ENCODE measurements at places on chromosomes 5 and 9.

DNA sequence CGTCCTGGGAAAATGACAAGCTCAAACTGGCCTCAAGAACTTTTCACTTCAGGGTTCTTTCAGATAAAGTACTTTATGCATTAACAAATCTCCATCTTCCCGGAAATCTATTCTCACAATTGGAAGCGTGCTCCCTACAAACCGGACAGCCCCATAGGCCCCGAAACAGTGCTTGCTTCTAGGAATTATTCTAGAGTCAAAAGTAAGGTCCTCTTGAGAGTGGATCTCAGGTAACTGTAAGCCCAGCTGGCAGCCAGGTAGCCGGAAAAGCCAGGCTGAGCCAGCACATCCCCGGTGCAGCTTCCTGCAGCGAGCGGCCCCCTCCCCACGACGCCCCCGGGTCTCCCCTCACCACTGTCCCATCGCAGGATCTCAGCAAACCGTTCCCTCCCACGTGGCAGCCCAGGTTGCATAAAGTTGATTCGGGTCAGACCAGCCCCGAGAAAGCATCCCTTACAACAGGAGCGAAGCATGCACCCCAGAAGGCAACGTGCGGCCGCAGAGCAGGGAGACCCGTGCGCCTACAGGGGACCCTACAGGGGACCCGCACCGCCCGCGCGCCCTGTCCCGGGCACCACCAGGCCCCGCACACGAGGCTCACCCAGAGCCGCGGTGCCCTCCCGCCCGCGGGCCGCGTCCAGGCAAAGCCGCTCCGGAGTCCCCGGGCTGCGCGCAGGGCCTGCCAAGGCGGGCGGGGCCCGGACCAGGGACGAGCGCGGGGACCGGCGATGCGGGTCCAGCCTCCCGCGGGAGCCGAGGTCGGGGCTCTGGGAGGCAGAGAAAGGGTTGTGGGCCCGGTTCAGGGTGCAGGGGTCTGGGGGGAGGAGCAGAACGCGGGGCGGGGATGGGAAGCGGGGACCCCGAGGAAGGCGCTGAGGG is 920 bp downstream of the LPCAT1 start:
- peak; percentile 7 for DNase-seq

DNA sequence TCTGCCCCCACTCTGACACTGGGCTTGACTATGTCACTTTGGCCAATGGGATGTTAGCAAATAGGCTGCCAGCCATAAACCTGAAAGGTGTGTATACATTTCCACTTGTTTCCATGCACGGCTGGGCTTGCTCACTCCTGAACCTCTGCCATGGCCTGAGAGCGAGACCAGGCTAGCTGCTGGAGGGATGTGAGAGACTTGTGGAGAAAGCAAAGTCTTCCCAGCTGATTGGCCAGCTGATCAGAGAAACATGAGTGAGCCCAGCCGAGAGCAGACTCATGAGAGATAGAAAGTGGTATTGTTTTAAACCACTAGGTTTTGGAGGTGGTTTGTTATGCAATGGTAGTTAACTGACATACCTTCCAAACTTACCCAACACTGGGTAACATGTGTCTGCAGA is 13.9 kb downstream of the FAM193B start:
- no peak for DNase-seq

- DNase-seq: no peak
Measured at GRCh38 chr5:14193496-14193895, 50.4 kb downstream of the TRIO start.

GRCh38 chr5:39015743-39016586 is 58.2 kb downstream of the RICTOR start:
- no peak for DNase-seq

- DNase-seq: no peak
Measured at GRCh38 chr5:61321669-61322068, 10.4 kb upstream of the ZSWIM6 start.

DNA sequence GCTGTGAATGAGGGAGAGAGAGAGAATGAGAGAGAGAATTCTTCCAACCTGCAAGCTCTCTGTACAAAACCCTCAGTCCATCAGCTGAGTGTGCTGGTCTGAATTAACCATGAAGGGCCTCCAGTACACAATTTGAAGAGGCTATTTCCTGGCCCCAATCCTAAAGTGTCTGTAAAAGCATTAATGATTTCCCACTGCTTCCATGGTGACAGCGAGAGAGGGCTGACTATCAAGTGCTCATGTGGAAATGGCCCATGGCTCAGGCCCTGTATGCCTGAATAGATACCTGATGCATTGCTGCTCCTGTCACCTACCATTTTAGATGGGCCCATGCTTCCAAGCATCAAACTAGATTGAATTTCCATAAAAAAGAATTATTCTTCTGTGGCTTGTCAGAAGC is 592.4 kb downstream of the KIF4B start:
- DNase-seq: peak; percentile 89

GRCh38 chr5:863244-863805 is 12.5 kb upstream of the ZDHHC11 start:
- no peak for DNase-seq

DNA sequence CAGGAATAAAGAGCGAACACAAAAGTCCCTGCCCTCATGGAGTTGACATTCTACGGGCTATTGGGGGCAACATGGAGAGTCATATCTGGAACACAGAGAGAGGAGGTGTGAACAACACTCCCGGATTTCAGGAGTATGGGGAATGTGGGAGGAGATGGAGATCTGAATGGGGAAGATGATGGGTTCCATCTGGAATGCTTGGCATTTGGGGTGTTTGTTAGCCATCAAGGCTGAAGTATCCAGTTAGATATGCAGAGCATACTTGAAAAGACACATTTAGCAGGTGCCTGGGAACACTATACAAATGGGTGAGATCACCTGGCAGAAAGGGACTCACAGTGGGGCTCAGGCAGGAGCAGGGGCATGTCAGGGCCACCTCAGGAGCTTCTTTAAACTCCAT is 61.1 kb downstream of the EGFLAM start:
- no peak for DNase-seq

- DNase-seq: no peak
Measured at GRCh38 chr5:96909435-96909834, 26.4 kb upstream of the LNPEP start.

GRCh38 chr5:997001-997474 is 11.6 kb upstream of the NKD2 start:
- DNase-seq: no peak

- no peak for DNase-seq
Measured at GRCh38 chr5:170606941-170607340, 103.1 kb downstream of the KCNIP1 start.

DNA sequence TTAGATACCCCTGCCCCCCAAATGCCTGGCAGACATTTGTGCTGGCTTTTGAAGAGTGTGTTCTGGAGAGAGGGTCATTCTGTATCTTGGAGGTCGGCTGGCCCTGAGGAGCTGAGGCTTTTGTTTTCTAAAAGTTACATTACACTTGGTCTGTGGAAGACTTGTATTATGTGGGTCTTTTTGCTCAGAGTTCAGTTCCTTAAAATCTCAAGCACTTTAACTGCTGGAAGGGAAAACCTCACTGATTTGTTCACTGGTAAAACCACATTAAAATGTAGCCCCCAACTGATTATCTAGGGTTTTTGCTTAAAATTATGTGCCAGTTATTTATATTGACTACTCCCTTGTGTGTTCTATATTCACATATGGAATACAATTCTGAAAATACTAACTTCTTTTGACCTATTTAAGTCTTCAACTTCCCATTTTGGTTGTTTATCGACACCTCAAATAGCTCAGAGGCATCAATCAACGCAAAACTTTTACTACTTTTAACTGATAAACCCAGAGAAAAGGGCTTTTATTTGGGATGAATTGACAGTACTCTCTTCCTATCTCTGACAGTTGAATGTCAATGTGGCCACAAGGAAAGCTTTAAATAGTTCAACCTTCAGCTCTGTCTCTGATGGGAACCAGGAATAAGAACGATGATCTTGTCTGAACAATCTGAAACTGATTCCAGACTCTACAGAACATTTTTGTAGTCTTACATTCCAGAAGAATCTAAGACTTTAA is 54.0 kb upstream of the MAP3K1 start:
- no peak for DNase-seq

DNA sequence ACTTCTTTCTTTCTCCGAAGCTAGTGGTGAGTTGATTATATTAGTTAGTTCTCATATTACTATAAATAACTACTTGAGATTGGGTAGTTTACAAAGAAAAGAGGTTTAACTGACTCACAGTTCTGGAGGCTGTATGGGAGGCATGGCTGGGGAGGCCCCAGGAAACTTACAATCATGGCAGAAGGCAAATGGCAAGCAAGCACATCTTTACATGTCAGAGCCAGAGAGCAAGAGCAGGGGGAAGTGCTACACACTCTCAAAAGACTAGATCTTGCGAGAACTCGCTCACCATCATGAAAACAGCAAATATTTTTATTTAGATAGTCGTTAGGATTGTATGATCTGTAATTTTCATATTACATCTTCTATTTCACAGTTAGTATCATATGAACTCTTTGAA is 711.2 kb downstream of the PTPRD start:
- no peak for DNase-seq

DNA sequence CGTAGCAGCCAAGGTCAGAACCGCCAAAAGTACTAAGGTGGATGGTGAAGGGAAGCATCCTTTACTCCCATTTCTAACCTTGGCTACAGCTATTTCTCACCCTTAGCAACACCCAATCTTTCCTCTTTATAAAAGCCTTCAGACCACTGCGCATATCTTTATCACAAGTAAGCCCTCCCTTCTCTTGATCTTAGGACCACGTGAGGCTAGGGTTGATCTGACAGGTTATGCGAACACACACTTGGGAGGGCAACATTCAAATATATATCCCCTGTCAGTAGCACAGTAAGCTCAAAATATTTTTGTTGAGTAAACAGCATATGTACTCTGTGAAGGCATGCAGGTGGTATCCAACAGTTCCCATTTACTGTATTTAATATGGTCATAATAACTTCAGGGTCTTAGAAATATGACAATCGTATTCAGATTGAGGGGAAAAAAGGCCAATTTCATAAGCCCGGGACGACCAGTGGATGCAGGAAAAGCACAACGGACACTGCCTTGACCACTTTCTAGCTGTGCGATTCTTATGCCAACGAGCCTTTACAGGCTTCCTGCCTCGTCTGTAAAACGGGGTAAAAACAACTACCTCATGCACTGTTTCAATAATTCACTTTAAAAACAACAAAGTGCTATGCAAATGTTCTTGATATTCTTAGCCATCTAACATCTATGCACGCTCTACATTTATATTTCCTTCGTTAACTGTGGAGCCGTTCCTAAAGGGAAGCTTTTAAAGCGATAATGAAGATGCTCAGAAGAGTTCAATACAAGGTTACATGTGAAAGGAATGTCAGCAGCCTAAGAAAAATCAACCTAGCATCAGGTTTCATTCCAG is 1.3 kb downstream of the ARSB start:
- no peak for DNase-seq

GRCh38 chr5:108353087-108353486 is 28.8 kb downstream of the FBXL17 start:
- DNase-seq: no peak

DNA sequence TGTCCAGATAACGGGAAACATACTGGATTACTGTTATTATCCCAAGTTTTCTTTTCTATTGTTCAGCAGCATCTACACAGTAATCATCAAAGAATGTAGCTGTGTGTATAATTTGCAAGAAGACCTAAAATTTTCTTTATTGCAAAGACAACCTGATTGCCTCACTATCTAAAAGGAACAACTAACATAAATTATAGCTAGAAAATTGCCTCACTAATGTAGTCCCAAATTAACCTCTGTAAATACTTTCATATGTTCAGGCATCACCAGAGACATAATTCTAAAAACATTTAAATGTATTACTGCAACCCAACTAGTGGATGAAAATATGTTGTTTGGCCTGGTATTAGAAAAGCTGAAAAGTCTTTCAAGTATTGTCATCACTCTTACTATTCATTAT is 275.4 kb downstream of the CDH12 start:
- DNase-seq: no peak

DNA sequence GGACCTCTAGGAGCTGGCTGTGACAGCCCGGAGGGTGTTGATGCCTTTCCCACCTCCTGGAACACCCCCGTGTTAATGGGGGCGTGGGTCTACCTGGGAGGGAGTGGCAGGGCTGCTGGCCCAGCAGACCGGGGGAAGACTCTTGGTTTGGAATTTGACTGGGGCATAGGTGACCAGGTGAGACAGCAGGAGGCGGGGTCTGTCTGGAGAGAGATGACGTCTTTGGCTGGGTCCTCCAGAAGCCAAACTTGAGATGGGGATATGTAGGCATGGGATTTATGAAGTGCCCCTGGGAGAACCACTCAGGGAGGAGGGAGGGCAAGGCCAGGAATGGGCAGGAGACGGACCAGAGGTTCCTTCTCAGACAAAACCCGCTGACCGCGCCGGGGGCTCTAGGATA is 42.6 kb downstream of the NEK6 start:
- DNase-seq: no peak

DNA sequence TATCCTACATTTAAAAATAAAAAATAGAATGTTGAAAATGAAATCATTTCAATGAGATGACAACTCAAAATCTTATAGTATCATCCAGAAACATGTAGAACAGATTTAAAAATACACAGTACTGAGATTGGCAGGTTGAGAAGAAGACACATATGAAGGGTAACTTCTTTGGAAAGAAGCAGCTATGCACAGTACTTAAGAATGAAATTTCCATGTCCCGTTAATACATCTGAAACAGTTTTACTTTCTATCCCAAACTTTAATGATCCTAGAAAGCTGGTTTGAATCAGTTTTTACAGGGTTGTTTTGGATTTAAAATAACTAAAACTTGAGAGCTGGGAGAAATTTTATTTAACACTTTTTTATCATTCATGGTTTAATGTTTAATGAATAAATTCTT is 36.0 kb upstream of the ARRDC3 start:
- no peak for DNase-seq

DNA sequence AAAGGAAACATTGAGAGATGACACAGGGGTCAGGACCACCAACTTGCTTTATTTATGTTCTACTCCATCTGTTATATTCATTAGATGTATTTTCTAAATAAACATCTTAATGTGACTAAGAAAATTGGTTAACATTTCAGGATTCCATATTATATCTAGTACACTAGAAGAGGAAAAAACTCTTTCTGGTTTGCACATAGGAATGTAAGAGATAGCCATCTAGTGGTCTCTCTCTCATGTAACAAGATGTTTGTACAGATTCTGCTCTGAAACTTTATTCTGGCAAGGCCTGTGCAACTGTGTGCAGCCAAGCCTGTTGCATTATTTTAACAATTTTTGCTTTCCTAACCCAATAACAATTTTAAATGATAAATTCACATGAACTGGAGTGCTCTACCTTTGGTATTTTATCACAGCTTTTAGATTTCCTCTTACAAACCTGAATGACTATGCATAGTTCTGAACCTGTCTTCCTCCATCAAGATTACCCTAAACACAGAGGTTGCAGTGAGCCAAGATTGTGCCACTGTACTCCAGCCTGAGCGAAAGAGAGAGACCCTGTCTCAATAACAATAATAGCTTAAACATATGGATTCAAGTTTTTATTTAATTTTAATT is 148.2 kb downstream of the GIN1 start:
- DNase-seq: no peak

- no peak for DNase-seq
Measured at GRCh38 chr5:76601470-76601869, 21.7 kb downstream of the F2RL2 start.

DNA sequence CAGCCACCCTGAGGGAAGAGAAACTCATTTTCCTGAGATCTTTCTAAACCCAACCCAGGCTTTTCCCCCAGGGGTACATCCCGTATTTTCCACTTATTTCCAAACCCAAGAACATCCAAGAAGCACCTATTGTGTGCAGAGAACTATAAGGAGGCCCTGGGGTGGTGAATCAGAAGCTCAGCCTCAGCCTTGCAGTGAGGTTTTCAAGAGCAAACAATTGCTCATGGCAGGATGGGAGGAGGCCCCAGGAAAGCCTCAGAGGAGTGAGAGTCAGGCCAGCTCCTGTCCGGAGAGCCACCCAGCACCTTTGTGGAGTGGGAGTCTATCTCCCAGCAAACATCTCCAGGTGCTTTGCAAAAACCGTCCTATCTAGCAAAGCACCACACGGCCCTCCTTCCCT is 19.2 kb downstream of the NIPAL4 start:
- DNase-seq: no peak

All from NCI-H1092 (cell line).